GOT3 (cell line): ENCODE measurements at places on chromosomes 7 and 10.

DNA sequence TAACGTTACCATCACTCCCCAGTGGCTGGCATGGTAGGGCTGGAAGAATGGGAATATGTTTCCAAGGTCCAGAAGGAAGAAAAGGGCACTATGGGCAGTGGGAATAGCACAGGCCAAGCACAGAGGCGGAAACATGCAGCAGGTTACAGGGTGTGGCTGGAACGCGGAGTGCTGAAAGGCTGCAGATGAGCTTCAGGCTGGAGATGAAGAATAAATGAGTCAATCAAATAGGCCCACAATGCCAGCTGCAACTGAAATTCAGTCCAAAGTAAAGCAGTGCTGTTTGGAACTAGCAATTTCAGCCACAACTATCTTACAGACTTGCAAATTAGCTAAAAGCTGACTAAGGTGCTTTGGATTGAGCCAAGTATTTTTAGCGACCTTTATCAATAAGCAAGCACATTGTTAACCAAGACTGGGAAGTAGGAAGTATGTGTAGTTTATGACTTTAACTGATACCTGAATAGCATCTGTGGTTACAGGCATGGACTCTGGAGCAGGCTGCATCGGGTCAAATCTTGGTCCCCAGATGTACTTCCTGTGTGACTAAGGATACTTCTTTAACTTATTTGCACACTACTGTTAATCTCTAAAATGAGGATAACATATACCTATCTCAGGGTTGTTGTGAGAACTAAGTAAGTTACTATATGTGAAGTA lies 77.5 kb upstream of the CTTNBP2 start:
- no peak for DNase-seq

- no peak for DNase-seq
Measured at GRCh38 chr10:48536916-48537890, 67.7 kb downstream of the ARHGAP22 start.

DNA sequence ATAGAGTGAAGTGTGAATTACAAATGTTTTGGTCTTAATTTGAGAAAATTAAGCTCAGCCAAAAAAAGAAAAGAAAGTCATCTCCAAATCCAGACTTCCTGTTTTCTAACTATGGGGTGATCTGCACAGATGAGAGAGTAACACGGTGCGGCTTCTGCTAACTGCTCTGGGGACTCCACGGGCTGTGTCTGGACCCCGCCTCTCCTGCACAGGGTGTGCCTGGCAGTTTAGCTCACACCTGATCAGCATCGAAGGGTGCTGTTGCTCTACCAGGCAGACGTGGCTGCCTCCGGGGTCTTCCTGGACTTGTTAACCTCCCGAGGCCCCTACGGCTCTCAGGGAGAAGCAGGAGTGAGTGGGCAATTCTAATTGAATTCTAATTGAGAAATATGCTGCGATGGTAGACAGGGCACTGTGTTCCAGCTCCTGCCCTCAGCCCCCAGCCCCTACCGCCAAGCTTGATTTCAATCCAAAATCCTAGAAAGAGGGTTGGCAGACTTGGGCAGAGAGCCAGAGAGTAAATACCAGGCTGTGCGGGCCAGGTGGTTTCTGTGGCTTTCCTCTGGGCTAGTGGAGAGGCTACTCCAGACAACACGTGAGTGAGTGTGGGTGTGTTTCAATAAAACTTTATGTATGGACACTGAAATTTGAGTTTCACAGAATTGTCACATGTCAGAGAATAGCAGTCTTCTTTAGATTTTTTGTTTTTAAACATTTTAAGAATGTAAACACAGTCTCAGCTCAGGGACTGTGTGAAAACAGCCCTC lies 13.4 kb downstream of the SHH start:
- DNase-seq = no peak

DNA sequence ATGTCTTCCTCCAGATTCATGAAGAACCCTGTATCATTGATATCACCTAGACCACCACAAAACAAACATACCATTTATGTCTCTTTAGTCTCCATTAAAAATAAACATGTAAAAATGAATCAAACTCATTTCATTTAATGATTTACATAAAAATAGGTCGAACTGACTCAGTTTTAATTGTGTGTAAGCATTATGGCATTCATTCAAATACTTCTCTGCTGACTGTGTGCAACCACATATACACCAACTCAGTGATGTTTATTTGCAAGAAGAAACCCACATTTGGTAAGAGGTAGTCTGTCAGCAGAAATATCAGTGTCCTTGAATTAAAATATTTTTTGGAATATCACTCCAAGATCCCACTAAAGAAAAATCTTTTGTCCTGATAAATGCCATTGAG lies 30.5 kb downstream of the ABCB1 start:
- DNase-seq = no peak

DNA sequence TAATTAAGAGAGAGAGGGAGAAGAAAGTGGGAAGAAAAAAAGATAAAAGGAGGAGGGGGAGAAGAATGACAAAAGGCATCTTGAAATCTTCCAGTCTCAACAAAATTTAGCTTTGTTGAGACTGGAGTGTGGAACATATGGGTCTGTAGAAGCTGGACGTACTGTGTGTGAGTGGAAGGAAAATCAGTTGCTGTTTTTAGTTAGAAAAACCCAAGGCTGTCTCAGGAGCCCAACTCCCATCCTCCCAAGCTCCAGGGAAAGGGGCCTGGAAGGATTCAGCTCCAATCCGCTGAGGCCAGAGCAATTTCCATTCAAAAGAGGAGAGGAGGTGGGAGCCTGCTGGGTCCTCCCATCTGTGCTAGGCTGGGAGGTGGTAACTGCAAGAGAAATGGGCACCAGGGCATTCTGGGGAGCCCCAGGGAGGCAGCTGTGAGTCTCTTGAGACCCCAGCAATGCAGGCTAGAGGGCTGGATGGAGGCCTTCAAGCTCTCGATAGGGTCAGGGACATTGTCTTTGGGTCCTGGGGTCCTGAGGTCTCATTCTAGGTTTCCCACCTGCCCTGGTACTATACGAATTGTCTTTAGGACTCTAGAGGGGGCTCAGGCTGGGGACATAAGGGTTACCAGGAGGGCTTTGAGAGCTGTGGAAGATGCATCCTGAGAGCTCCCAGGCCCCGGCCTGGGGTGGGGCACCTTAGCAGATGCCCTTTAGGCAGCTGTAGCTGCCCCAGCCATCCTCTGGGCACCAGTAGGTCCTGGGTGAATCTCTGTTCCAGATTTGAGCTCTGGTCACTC lies 21.4 kb downstream of the ADCYAP1R1 start:
- DNase-seq = no peak

- no peak for DNase-seq
Measured at GRCh38 chr7:29988424-29989256, 961 bp downstream of the SCRN1 start.

- no peak for DNase-seq
Measured at GRCh38 chr7:36278620-36279172, 111.0 kb upstream of the ANLN start.

GRCh38 chr7:29193316-29194205 lies 1.0 kb upstream of the CHN2 start:
- no peak for DNase-seq

DNA sequence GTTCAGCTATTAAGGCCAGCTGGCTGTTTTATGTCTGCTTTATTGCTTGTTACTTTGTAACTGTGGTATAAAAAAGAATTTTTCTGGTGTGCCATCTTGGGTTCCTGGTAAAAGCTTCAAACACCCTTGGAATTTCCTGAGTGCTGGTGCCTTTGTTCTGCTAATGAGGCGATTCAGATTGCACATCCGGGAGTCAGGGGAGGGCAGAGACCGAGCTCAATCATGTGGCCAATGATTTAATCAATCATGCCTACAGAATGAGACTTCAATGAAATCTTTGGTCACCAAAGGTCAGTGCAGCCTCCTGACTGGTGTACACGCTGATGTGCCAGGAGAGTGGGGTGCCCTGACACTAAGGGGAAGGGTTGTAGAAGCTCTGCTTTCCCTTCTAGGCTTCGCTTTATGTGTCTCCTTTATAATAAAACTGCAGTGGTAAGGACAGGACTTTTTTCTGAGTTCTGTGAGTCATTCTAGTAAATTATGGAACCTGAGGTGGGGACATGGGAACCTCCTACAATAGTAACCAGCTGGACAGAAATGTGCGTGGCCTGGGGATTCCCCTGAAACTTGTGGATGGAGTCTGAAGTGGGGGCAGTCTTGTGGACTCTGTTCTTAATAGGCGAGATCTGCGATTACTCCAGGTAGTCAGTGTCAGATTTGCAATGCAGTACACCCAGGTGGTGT lies 69.4 kb upstream of the OGDHL start:
- no peak for DNase-seq

GRCh38 chr10:77563638-77564270 lies 73.9 kb downstream of the KCNMA1 start:
- DNase-seq = no peak

- DNase-seq = no peak
Measured at GRCh38 chr10:92822964-92823363, 25.4 kb upstream of the EXOC6 start.

- no peak for DNase-seq
Measured at GRCh38 chr10:131933016-131933695, 32.3 kb downstream of the PPP2R2D start.

DNA sequence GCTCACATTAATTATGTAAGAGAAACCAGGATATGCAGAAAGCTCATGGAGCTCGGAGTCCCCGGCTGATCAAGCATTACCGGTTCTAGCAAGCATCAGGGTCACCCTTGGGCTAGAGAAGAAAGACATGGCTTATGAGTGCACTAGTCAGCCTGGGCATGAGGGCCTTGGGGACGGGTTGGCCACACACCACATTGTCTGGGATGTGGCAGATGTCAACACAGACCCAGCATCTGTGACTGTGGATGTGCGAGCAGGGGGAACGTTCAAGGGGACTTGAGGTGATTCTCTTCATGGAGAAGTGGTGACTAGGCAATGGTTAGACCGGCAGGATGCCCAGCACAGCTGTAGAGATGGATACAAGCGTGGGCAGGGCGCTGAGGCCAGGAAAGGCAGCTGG lies 13.7 kb downstream of the ZMIZ2 start:
- DNase-seq = no peak

- no peak for DNase-seq
Measured at GRCh38 chr7:140899883-140900282, 24.8 kb downstream of the BRAF start.

DNA sequence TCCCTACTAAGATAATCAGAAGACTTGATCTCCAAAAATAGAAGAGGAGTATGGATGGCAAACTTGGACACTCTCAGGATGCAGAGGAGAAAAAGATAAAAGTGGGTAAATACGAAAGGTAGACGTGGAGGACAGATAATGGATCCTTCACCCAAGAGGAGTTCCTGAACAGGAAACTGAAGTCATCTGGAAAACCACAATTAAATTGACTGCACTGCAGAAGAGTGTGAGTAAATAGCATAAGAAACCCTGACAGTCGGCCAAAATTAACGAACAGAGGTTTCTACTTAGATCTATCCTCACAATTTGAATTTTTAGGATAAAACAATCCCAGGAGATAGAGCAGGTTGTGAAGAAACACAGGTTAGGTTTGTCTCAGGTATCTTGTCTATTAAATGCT lies 70.5 kb downstream of the SDK1 start:
- no peak for DNase-seq

DNA sequence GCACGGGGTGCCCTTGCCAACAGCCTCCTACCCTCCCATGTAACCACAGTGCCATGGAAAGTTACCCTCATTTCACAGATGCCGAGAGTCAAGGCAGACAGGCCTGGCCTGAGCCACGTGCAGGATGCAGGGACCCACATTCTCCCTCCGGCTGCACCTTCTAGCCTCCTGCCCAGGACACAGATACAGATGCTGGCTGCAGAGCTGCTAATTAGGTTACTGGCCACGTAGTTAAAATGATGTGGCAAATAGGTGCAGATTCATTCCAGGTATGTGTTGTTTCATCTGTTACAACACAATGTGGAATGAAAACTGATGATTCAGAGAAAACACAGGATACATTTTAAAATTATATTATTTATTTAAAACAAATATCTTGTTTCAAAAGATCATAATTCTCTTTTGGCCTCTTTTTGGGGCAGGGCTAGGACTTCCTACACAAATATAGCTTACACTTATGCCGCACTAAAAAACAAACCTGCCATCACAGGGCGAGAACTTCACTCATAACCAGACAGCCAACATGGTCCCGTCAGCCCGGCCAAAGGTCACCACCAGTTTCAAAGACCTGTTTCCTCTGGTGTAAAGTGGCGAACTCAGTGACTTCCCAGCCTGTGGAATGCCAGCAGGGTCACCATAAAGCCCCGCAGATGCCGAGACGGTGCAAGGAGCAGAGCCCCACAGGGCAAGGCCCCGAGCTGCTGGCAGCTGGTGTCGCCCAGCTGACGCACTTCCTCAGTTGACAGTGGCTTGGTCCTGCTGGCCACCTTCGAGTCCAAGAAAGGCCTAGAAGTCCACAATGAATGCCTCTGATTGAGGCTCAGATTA lies 83.5 kb downstream of the TNS3 start:
- DNase-seq = no peak

DNA sequence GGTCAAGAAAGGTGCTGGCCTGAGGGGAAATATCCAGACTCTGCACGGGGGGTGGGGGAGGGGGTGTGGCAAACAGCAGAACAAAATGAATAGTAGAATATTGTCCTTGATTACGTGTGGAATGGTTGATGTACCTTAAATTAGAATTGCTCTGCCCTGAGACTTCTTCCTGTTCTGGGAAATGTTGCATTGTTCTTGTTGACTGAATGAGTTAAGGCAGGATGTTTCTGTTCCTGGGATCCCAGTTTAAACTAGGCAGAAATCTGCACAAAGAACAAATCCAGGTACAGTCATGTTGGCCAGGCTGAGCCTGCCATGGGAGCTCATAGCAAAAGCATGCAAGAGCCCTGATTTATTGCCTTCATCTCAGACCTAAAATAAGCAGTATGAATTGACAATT lies 558.7 kb upstream of the VSTM2A start:
- no peak for DNase-seq

- no peak for DNase-seq
Measured at GRCh38 chr7:148584154-148584827, 6.3 kb upstream of the C7orf33 start.

DNA sequence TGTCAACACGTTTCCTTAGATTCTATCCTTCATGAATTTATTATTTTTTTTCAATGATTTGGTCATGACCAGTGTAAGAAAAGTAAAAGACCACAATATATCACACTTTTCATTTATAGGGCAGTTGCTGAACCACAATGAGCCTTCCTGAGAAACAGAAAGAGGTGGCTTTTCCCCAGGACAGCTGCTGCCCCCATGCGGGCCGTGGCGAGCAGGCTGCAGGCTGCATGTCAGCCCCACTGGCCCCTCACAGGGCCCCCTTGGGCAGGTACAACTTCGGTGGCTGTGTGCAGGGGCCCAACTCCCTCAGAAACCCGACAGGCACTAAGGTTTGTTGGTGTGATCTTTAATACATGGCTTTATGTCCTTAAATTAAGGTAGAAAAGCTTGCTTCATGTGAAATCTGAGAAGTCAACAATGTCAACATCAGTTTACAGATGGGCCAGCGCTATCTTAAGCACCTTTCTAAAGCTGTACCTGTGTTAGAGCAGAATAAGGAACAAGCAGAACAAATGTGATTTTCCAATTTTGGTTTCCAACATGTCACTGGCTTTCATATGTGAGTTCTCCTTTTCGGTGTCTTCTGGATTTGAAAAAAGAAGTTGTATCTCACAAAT lies 10.6 kb downstream of the BEND7 start:
- DNase-seq = no peak

- DNase-seq = no peak
Measured at GRCh38 chr10:5843686-5844344, 30.6 kb upstream of the GDI2 start.
